ENCODE measurements at places on chromosomes 11 and 22. TPM values are rescaled to one million over a fixed set of nuclear protein-coding genes. Genes with fewer than 3 reads are reported as not detected.

- no peak for DNase-seq
These were observed 22.6 kb downstream of the TPBGL start for GRCh38 chr11:75262961-75263852.

Gene SEC14L6
- 11.6 TPM for total RNA-seq

DNA sequence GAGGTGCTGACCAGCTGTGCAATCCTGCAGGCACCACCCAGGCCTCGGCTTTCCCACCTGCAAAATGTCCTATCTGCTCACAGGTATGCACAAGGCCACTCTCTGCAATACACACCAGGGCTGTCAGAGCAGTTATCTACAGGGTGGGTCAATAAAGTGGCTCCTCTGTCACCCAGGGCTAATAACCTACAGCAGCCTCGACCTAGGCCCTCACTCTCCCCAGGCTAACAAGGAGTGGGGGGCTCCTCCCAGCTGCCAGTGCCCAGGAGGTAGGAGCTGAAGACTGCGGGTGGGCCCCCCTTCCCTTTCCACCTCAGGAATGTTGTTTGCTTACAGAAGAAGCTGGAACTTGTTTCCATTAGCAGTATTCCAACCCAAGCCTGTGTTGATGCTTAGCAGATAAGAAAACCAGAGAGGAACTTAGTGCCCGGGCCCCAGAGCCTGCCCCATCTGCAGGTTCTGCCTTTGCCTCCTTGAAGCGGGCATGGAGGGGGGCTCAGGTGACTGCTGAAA is 26.8 kb downstream of the MYH9 start:
- DNase-seq: no peak

DNA sequence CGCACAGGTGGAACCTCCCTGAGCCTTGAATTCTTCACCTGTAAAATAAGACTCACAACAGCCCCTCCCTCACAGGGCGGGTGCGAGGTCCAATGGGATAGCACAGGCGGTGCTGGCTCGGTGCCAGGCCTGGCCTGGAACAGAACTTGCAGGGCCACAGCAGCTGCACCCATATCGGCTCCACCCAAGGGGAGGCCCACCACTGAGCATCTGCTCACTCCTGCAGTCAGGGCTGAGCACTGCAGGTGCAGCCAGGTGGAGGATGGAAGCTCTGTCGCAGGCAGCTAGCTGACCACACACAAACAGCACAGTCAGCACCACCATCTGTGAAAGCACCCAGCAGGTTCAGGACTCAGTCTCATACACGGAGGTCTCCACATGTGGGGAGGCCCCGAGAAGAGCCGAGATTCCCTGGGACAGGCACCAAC is 19.6 kb downstream of the VPS37C start:
- no peak for DNase-seq

DNA sequence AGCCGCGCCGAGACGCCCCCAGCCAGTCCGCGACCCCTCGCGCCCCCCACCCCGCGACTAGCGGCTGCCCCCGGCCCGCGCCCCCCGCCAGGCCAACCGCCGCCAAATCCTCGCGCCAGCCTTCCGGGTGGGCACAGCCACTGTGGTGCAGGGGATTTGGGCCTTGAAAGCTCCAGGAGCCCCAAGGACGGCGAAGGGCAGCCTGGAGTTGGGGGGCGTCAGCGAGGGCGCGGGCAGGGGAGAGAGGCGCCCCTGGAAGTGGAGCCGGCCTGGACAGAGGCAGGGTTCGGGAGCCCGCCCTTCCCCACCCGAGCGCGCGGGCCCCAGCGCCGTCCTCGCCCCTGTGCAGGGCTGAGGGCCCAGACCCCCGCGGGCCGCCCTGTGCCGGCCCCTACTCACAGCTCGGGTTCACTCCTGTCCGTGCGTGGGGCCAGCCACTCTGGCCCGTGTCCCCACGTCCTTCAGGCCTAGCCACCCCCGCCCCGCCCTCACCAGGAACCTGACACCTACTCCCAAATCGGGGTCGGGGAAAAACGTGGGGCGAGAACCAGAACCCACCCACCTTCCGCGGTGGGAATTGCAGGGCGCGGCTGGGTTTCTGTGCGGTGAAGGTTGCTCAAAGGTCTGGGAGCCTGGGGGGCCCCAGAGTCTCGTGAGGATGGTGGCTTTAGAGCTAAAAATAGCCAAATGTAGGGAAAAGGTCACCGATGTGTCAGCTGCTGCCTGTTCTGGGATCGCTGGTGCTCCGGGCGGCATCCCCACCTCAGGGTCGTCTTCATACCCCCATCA is at the start of gene CPT1B:
CPT1B (minus strand) TSS at position 441 of the 789 bp plus-strand sequence. CDS start 512 bp downstream, outside the sequence.
- DNase-seq: no peak

DNA sequence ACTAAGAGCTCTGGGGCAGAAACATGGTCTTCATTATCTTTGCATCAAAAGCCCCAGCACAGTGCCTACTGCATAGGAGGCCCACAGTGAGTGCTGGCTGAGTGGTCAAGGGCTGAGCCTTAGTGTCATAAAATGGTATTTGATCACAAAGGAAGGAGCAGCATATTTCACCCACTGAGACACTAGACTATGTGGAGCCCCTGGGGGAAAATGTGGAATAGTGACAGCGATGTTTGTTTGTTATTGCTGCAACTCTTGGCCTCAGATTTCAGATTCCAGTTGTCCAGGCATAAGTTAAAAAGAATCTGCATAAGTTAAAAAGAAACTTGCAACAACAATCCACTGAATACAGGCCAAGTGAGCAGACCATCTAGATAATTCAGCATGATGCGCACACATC is 7.0 kb downstream of the KIRREL3 start:
- no peak for DNase-seq

Gene CCDC116
- total RNA-seq: 0.29 TPM

Gene ANO5
- 1.7 TPM for total RNA-seq

Gene GAL
- total RNA-seq: 70.8 TPM

- no peak for DNase-seq
These were observed 101.0 kb upstream of the CHRM4 start for GRCh38 chr11:46492532-46492931.

Gene TRIM48
- total RNA-seq: not detected

DNA sequence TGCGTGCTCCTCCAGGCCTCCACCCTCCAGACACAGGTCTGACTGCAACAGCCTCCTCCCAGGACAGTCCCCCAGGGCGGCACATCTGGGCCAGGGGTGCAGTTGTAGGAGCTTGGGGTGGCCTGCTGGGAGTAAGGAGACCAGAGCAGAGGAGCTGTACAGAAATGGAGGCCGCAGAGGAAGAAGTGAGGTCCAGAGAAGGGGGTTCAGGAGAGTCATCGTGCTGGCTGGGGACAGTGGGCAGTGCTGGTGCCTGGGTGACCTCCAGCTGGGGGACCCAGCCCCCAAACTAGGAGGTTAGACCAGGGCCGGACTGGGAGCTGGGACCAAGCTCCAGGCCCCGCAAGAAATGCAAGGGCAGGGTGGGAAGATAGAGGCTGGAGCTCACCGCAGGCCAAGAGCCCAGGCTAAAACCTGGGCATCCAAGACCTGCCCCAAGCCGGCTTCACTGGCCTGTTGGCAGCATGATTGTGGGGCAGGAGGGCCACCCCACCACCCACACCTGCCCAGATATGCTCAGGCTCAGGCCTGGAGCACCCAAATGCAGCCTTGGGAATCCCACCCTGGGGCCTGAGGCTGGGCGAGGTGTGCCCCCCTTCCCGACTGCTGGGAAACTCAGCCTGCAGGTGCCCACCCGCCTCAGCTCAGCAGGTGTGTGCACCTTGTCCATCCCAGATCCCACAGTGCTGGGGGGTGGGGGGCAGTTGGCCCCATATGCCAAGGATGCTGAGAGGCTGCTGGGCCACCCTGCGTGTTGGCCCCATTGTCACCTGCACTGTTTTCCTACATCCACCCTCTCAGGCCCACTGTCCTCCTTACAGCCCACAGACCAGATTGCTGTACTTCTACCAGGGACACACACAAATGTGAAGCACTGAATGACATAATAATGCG is 96.9 kb downstream of the MORC2 start:
- DNase-seq: no peak

Gene GSTP1
- total RNA-seq: 2,620 TPM

- no peak for DNase-seq
These were observed 2.4 kb downstream of the RASSF10 start for GRCh38 chr11:13011466-13012055.

DNA sequence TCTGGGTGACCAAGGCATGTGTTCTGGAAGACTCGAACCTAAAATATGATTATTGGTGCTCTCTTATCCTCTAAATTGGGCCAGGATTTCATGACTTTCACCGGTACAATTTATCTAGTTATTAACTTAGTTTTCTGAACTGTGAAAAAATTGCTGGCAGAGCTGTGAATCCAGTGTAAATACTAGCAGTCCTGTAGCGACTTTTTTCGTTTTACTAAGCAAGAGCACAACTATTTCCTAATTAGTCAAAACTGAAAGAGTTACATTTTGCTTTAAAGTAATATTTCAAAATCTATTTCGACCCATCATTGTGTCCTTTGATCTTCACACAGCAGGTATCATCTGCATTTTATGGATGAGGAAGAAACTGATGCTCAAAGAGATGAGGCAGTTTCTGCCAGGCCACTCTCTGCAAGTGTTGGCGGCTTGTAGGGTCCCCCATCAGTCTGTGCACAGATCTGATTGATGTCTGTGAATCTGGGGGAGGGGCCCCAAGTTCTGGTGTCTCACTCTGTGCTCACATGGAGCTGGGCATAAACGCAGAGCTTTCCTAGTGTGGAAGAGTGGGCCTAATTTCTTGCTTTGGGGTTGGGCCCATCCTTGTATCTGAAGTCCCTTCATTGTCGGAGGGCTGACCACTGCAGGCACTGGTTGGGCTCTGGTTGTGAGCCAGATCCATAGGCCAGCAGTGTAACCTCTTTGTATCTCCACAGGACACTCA is 1.4 kb upstream of the TRMT2A start:
- DNase-seq: no peak

Gene CYTH4
- total RNA-seq: 0.07 TPM

- DNase-seq: no peak
These were observed 46.0 kb downstream of the RPL27A start for GRCh38 chr11:8728563-8728962.

- no peak for DNase-seq
These were observed 21.9 kb upstream of the CYB5R3 start for GRCh38 chr22:42670921-42671709.

Gene CRYBA4
- not detected for total RNA-seq
